ENCODE measurements at places on chromosomes 6 and 20.

DNA sequence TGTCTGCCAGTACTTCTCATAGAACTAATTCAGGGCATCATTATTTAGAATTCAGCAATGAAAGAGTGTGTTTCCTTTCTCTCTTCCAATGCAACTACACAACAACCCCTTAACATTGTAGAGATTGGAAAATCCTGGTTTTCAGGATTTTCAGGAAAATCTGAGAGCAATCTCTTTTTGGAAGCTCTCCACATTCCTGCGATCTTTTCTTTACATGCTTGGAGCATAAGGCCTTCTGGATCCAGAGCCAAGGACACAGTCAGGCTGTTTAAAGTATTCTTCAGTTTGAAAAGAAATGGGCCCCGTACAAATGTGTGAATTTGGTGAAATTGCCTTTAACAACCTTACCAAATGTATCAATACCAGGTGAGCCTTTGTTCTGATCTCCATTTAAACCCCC, 469.7 kb downstream of the PKHD1 start:
- no peak for DNase-seq

DNA sequence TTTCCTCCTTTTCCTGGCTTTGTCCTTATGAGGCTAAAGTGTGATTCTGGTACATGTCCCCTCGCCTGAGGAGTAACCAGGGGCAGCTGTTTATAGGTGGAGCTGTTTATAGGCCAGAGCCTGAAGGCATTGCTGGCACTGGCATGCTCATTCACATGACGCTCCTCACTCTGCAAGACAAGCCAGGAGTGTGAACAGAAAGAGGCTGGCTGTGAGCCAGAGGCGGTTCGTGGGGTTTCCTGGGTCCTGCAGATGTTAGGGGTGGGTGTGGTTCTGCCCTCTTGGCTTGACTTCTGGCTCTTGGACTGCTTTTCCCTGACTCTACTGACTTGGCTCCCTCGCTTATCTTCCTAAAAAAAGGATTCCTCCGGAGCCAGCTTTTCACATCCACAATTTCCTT, 12.8 kb upstream of the MDFI start:
- DNase-seq = no peak

DNA sequence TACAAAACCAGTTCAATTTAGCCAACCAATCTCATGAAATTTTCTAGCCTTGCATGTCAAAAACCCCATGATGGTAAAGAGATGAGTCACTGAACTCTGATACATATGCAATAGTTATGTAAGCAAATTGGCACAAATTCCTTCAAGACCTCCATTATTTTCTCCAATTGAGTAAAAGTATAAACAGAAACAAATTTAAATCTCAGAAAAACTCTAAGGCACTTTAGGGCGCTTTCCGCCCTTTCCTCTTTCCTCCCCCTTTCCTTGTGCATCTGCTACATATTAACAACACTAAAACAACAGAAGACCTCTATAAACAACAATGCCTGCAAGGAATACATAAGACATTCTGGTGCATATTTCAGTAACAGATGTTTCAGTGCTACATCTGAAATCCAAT, 48.5 kb downstream of the KIF13A start:
- no peak for DNase-seq

- DNase-seq = no peak
Observed at GRCh38 chr6:56959094-56959493, 4.2 kb downstream of the BEND6 start.

GRCh38 chr6:108895571-108895970, 47.3 kb downstream of the ARMC2 start:
- no peak for DNase-seq

- DNase-seq = no peak
Observed at GRCh38 chr6:167946007-167946406, 51.5 kb upstream of the KIF25 start.

All from activated gamma-delta T cell treated with Interleukin-2 at 50 U/mL for 16 hours (primary cell).